SK-N-SH treated with all-trans-retinoic acid at 6 μM for 48 hours (cell line): ENCODE measurements at places on chromosomes 7 and 10.

GRCh38 chr7:101330011-101330484 lies 8.4 kb upstream of the IFT22 start:
- ATAC-seq = no peak

DNA sequence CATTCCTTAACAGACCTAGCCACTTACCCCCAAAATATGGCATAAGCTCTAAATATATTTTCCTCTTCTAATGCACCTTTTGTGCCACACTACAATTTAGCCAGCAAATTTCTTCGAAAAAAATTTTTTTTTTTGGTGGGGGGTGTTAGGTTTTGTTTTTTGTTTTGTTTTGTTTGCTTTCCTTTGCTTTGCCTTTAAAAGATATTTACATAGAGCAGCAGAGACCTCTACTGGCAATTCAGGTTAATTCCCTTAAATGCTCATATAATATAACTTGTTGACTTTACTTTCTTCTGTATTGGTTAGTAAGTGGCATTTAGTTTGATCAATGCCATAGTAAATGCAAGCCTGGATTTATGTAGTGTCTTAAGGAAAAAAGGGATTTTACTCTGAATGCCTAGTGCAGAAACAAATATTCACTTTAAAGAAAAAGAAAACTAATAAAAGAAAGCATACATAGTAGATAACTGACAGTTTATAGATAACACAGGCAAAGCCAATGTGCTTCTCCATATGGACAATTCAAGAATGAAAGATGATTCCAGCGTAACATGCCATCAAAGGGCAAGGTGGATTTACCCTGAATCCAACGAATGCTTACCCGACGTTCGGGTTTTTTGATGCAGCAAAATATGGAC lies 1250.6 kb downstream of the GATA3 start:
- peak; percentile 77 for ATAC-seq

- ATAC-seq = no peak
These were observed 99.2 kb downstream of the CPXM2 start for GRCh38 chr10:123792248-123792978.

DNA sequence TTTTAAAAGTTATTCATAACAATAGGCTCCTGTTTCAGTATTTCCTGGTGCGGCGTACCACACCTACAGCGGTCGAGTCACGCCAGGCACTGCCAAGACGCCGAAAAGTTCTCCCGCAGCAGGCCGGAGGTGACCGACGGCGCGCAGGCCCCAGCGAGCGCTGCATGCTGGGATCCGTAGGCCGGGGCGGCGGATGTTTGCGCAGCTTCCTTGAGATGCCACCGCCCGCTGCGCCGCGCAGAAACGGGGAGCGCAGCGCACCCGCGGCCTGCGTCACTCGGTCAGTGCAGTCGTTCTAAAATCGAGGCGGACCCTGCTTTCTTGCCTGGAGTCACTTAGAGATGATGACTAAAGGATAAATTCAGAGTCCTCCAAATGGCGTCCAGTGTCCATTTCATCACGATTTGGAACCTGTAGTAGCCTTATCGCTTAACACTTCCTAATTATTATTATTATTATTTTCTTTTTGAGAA lies 1.3 kb upstream of the KIF11 start:
- peak; percentile 87 for ATAC-seq

GRCh38 chr7:85144771-85145170 lies 42.1 kb downstream of the SEMA3D start:
- no peak for ATAC-seq

DNA sequence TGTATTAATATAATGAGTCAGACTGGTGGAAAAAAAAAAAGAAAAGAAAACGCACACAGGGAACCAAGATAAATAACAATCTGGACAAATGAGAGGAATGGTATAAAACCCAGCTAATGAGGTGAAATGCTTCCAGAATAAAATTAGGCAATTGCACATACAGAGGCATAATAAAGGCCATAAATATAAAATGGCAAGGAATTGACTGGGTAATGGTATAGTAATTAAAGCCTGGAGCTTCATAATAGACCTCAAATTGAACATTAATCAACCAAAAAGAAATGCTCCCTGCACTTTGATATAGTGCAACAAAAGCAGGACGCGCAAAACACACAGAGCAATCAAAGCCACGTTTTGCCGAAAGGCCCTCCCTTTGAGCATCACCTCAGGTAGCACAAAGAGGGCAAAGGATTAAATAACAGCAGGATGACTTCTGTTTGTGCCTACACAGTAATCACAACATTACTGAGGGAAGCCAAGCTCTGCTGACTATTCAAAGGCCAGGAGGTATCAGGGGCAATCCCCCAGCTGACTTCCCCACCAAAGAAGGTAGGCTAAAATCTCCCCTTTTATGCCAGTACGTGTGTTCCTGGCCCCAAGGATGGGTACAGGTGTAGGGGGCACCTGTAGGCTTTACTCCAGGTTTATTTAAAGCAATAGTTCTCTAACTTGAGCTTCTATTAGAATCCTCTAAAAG lies 343.7 kb downstream of the ELMO1 start:
- ATAC-seq = no peak

DNA sequence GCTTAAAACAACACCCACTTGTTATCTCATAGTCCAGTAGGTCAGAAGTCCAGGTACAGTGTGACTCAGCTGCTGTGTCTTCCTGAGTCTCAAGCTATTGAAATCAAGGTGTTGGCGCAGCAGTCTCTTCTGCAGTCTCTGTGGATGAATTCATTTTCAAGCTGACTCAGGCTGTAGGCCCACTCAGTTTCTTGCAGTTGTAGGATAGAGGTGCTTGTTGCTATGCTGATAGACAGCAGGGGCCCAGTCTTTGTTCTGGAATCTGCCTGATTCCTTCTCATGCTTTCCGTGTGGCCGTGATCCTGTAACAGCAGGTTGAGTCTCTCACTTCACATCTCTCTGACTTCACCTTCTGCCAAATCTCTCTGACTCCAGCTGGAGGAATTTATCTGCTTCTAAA lies 400.4 kb upstream of the POM121L12 start:
- ATAC-seq = no peak

DNA sequence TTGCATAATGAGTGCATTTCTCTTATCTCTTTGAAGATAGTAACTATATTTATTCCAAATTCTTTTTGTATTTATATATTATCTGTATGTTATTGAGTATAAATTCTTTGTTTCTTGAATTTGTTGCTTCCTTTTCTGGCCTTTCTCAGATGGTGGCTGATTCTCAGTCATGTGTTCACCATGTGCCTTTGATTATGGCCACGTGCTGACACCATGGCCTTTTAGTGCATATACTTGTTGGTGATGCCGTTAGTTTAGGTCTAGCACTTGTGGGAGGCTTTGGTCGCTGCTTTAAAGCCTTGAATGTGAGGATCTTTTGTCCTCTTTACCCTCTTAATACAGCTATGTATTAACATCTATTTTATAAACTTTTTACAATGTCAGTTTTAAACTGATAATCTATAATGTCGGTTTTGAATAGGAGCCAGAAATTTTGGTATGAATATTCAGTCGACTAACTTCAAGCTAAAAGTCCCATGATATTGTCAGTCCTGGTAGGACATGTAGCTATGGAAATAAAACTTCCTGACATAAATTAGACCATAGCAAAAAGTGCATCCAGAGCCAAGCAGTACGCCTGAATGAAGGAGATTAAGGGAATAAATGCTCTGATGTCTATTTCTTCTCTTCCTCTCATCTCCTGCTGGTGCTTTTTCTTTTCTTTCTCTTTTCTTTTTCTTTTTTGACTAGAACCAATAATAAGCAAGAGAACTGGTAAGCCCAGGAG lies 130.3 kb downstream of the GNAI1 start:
- no peak; the same call in 2 of the 3 replicates for ATAC-seq

- peak; percentile 92 for ATAC-seq
These were observed 273.3 kb upstream of the LRGUK start for GRCh38 chr7:133853706-133854276.

DNA sequence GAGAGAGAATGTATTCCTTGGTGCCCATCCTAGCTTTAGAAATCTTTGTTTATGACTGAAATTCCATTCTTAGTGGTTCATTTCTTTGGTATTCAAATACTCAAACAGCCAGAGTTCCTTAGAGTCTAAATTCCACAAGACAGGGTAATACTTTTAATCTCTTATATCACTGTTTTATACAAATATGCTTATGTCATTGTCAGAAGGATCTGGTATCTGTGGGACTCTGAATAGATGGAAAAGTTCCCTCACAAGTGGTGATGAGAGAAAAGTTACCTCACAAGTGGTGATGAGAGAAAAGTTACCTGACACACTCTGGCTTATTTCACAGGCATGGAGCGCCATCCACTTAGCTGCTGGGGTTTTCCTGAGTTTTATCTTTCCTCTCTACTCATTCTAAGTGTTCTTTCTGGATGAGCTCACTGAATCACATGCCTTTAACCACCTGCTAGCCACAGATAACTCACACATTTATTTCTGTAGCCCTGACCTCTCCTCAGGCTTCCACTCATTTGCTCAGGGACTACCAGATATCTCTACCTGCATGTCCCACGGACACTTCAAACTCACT lies 784.0 kb downstream of the SUGCT start:
- ATAC-seq = peak; percentile 93

GRCh38 chr10:24209946-24210491 lies 1.1 kb downstream of the KIAA1217 start:
- peak; percentile 57 for ATAC-seq

DNA sequence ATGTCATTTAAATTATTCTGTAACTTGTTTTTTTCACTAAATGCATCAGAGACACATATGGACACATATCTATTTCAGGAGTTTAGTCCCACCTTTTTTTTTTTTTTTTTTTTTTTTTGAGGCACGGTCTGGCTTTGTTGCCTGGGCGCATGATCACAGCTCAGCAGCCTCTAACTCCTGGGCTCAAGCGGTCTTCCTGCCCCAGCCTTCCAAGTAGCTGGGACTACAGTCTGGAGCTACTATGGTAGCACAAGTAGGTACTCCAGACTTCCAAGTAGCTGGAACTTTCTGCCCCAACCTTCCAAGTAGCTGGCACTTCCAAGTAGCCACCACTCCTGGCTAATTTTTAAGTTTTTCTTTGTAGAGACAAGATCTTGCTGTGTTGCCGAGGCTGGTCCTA lies 407.7 kb downstream of the GALNT17 start:
- ATAC-seq = no peak

DNA sequence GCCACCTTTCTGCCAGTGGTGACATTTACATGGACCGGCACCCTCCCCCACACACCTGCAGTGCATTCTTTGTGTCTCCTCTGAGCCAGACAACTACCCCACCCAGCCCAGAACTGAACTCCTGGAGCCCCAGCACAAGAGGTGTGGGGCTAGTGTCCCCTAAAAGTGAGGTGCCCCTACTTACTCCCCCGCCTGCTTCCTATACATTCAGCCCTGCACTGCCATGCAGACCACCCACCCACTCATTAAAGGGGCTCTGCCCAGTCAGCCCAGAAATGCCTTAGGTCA lies 1.9 kb downstream of the SAP25 start:
- ATAC-seq = no peak

DNA sequence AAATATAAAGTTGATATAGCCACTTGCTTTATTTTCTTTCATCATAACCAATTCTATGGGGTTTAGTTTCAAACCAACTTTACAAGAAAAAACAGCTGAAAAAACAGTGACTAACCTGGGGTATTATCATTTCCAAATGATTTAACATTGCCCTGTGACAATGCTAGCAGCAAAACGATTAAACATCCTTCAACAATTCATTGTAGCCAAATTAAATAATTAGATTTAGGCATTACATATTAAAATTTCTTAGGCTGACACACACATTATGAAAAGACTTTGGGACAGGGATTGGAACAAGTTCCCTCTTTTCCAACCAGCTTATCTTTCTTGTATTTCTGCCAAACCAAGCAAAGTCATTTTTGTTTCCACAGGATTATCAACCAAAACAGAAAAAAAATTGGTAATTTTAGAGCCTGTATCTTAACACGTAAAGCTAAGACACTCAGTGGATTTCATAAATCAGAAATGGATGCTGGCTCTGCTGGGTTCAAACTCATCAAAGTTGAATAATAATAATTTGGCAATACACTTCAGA lies 84.0 kb downstream of the SEMA3D start:
- ATAC-seq = peak; percentile 59

- peak; percentile 71 for ATAC-seq
These were observed 40.7 kb upstream of the MRLN start for GRCh38 chr10:59793919-59794318.

- ATAC-seq = no peak
These were observed 32.3 kb downstream of the HSPA12A start for GRCh38 chr10:116710076-116710475.

DNA sequence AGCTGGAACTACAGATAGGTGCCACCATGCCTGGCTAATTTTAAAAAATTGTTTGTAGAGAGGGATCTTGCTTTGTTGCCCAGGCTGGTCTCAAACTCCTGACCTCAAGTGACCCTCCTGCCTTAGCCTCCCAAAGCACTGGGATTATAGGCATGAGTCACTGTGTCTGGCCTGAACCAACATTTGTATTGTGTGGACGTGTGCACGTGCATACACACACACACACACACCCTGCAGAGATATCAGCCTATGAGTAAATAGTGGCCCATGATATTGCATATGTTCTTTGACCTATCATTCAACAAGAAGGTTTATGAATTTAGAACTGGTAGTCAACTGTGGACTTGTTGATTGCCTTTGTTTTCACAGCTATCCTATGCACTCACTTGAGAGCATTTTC lies 161.6 kb downstream of the BAMBI start:
- no peak for ATAC-seq

DNA sequence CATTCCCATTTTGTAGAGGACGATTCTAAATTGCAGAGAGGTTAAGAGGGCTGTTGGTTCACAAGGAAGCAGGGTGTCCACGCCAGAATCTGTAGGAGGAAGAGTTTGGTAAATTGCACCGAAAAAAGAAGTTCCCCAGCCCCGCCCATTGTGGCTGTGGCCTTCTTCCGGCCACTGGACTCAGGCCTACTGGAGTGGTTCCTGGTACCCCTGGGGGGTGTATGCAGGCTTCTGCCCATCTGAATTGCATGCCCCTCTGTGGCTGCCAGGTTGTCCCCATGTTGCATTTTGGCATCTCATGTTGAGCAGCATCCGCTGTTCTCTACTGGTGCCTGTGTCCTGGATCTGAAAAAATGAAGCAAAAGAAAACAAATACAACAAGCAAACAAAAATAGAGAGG lies 234.2 kb downstream of the WDR11 start:
- ATAC-seq = no peak

DNA sequence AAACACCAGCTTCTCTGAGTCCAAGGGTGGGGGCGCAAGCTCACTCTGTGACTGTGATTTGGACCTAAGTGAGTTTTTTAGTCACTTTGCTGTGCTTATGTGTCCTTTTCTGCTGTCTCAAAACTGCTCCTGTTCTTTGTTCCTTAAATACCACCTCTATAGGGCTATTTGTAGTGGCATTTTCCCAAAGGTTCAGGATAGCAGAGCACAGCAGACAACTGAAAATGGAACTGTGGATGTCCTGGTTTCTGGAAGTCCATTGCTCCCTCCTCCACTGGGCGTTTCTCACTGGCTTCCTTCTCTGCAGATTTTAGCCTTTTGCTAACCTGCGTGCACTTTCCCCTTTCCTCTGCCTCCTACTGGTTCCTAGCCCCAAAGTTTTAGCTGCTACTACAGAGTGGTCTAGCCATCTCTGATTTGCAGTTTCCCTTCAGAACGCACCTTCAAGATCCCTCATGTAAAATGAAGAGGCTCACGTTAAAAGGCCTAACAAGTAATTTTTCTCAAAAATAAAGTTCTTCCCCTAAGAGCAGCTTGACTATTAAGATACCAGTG lies 25.6 kb downstream of the BLVRA start:
- no peak for ATAC-seq

- no peak for ATAC-seq
These were observed 328.7 kb downstream of the ARL4A start for GRCh38 chr7:13016036-13016581.

- ATAC-seq = peak; percentile 95
These were observed 399.5 kb upstream of the ANKRD30A start for GRCh38 chr10:36725581-36726520.
